ENCODE measurements at places on chromosomes 6 and 20.
A peak's percentile ranks its signal among the peaks of the same experiment; 100 is the strongest.

DNA sequence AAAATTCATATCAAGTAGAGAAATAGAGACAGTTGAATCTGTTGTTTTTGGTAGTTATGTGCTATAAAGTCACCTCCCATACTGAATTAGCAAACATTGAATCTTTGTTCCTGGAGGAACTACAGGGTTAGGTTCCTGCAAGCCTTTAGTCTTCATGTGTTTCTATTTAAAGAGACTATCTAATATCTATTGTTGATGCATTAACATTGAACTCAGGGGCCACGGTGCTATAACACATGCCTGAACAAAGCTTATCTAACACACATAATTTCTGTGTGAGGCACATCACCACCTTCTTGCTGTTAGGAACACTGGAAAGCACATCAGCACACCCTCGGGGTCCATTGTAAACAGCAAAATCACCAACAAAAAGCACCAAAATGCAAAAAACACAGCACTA lies 21.2 kb downstream of the ARFGEF2 start:
- no peak for DNase-seq

DNA sequence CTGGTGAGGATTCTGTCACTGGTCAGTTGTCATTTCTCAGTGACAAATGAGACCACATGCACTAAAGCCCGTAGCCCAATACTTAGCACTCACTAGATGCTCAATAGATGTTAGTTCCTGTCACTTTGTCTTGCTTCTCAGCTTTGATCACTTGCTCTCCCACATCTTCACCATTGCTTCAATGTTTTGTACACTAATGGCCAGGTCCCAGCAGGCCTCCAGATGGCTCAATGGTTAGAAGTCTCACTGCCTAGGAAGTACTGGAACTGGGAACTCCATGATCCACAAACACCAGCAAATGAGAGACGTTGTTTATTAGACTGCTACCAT lies 502.8 kb upstream of the JARID2 start:
- DNase-seq = no peak

DNA sequence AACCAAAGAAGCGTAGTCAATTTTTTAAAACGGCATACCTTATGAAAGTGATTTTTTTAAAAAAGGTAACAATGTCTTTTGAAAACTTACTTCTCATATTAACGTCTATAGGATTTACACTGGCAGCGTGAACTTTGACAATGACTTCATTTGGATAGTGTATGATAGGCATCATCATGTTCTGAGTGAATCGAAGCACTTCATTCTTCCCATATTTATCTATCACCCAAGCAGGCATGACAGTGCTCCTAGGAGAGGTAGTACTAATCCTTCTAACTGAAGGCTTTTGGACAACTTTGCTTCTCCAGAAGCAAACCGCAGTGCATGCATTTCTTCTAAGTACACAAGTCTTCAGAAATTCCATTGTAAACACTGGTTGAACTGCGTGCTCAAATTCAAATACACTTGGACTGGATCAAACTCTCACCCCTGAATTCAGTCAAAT lies 618 bp downstream of the RTN4IP1 start:
- DNase-seq = no peak

GRCh38 chr6:141077355-141078333 lies 1055.1 kb upstream of the GJE1 start:
- no peak for DNase-seq

- DNase-seq = no peak
Observed at GRCh38 chr6:33171880-33172687, 20.2 kb downstream of the COL11A2 start.

DNA sequence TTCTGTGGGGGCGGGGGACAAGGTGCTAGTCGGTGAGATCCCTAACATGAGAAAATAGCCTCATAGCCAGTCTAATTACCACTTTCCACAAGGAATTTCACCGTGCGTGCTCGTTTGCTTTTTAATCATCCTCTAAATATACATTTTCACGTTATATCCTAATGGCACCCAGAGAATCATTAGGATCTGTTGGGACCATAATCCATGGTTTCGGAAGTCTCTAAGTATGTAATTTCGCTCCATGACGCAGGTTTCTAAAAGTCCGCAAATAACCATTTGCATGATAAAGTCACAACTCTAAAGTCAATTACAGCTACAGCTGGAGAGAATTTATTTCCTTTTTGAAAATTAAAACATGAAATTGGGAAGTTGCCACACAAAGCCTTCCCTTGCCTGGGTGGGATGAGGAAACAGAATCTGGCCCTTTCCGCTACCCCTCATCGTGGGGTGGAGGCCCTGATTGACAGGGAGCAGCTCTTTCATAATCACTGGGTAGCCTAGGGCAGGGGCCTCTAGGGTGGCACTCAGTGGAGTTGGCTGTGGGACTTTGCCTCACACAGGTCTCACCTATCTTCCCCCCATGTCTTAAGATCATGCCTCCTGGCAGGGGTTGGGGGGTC lies 81.9 kb downstream of the LRFN2 start:
- no peak for DNase-seq

GRCh38 chr20:42024653-42025052 lies 406.5 kb upstream of the CHD6 start:
- no peak for DNase-seq

DNA sequence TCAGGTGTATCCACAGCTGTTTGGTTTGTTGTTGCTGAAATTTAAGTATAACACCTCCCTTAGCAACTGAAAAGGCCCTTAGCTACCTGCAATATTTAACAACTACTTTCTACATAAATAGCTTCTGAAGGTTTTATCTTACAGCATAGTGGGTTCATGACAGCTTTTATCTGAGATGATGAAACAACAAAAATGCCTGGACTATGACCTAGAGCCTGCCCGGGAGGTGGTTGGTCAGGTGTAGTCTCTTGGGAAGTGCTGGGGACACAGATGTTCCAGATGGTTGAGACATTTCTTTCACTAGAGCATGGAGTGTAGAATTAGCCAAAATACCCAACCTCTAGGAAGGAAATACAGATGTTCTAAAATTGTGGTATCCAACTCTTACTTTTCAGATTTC lies 705.4 kb downstream of the MAFB start:
- no peak for DNase-seq

GRCh38 chr6:113690281-113691259 lies 166.6 kb upstream of the MARCKS start:
- DNase-seq = peak; percentile 75

- DNase-seq = no peak
Observed at GRCh38 chr20:5033566-5033965, 32.3 kb upstream of the SLC23A2 start.

DNA sequence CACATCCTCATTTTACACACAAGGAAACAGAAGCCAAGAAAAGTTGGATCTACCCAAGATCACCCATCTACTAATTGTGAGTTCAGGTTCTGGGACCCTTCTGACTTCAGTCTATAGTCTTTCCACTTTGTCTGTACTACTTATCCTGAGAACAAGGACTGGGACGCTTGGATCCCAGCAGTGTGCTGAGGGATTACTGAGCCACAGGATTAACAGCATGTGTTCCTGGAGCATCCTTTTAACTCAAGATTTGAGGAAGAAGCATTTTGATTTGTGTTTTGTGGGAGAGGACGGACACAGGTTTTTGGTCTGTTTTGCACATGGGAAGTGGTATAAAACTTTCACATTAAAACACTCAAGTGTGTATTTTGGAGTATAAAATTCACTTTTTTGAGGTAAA lies 4.4 kb downstream of the ENPP4 start:
- no peak for DNase-seq

GRCh38 chr6:116697480-116697879 lies 16.5 kb downstream of the KPNA5 start:
- no peak for DNase-seq

DNA sequence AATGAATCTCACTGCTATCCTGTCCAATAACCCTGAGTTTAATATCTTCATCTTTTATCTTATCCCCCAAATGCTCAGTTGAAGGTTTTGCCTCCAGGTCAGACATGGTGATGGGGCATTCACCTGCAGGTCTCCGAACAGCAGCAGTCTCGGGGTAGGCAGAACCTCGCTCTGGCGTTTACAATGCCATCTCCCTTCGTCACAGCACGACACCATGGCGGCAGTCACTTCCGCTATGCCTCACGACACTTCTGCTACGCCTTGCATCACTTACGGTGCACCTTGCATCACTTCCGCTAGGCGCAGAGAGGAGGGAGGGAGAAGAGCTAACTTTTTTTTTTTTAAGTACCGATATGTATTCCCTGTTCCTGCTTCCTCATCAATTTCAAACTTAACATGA lies 194.9 kb downstream of the BCAS1 start:
- DNase-seq = no peak

DNA sequence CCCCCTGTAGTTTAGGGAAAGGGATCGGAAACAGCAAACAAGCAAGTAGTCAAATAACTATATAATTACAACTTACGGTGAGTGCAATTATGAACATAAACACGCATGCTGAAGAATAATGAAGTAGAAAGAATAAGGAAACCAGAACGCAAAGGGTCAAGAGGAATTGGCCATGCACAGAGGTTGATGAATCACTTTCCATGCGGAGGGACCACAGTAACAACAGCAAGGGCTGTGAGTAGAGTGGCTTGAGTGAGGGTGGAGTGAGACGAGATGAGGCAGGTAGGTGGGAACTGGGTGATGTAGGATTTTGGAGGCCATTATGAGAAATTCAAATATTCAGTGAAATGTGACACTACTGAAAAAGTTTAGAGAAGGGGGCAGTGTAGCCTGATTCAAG lies 112.2 kb upstream of the LAMP5 start:
- DNase-seq = no peak

GRCh38 chr6:155861821-155862220 lies 406.2 kb upstream of the NOX3 start:
- DNase-seq = no peak

DNA sequence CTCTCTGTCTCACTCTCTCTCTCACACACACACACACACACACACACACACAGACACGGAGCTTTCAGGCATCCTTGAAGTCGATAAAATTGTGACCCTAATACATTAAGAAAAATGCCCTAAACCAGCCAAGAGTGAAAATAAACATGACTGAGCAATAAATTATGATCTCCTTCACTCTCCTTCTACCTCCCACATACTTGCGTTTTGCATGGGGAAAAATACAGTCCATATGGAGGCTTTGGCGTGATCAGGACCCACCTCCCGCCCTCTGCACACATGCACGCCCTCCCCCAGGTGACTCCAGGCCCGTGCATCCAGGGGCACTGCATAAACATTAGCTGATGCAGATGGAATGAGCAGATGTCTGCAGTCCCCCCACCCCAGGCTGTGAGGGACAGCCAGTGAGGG lies 114.2 kb upstream of the JARID2 start:
- DNase-seq = no peak

DNA sequence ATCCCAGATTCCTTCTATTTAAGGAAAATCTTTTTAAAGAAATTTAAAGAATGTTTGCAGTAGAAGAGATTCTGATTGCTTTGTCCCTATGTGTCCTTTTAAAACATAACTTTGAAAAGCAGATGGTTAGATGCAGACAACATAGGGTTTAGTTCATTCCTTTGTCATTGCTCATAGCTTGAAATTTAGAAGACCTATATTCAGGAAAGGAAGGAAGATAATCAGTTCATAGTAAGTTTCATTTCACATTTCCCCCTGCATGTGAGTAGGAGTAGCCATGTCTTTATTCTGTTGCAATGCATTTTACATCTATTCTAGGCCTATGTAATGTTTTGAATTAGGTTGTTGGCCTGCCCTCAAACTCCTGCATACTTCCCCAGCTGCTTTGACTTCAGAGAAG lies 197.9 kb upstream of the GRIK2 start:
- DNase-seq = peak; percentile 64

- DNase-seq = no peak
Observed at GRCh38 chr6:145546265-145546664, 189.1 kb downstream of the EPM2A start.

DNA sequence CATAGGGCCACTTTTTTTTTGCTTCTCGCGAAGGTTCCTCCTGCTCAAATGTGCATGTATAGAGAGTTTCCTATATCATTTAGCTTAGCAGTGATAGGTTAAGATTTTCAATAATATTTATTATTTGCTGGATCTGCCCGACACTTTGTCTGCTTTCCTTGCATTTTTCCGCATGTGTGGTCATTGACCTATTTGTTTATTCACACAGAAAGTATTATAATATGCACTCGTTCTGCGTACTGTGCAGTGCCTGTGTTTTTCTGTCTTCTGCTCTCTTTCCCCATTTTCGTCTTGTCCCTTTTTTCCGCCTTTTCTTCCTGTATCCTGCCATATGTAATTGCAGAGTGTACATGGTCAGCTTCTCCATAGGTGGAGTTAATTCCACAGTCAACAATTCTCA lies 255.8 kb downstream of the TMEM242 start:
- DNase-seq = no peak

DNA sequence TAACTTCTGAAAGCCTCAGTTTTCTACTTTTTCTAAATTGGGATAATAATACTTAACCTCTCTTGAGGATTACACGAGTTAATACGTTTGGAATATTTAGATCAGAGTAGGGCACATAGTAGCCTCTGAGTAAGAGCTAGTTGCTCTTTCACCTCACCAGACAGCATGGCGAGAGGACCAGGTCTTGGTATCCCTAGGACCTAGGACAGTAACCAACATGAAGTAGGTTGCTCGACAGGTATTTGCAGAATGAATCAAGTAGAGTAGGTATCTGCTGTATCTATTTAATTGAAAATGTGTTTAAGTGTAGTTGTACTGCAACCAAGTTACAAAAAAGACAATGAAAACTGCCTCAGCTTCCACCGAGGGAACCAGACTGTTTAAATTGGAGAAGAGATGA lies 1.4 kb downstream of the CDC5L start:
- DNase-seq = no peak

DNA sequence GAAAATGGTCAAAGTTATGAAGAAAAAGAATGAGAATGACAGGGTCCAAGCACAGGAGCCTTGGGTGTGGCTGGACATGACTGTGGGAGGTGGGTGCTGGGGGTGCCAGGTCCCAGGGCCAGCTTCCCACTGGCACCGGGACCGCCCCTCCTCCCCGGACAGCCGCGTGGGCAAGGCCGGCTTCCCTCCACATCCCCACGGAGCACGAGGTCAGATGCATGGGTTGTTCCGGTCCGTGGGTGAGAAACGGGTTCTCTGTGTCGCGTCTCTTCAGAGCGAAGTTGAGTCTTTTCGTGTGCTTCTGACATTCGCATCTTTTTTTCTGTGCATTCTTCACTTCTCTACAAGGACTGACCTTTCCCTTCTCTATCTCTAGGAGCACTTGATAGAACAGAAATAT lies 30.1 kb downstream of the KIF25 start:
- DNase-seq = no peak
